WERI-Rb-1 (cell line): ENCODE measurements at places on chromosomes 5 and 9.
A peak's percentile ranks its signal among the peaks of the same experiment; 100 is the strongest.

GRCh38 chr5:176550275-176550831 is 1.2 kb downstream of the CDHR2 start:
- DNase-seq, result no peak

DNA sequence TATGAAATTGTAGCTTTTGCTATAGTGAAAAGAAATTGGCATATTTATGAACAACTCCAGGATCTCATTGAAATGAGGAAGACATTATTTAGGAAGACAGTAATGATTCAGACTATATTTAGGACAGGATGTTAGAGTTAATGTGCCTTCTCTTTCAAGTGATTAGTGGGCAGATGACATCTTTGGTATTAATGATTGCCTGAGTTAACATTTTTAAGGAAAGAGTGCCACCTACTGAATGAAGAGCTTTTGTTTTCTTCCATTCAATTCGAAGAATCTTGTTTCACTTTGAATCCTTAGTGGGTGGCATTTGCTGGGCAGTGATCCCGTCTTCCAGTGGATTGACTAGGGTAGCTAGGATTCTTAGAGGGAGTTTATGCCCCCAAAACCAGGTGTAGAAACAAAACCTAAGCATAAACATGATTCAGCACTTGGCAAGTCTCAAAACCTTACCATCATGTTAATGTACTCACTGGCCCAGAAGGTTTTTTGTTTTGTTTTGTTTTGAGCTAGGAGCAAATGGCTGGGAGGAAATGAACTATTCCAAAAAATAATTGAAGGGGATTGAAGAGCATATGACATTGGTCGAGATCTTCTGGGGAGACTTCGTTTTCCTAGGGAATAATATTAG is 23.2 kb downstream of the MAP3K1 start:
- DNase-seq, result no peak

- peak; percentile 44 for DNase-seq
These were observed 143.4 kb downstream of the MTRR start for GRCh38 chr5:8012131-8012977.

DNA sequence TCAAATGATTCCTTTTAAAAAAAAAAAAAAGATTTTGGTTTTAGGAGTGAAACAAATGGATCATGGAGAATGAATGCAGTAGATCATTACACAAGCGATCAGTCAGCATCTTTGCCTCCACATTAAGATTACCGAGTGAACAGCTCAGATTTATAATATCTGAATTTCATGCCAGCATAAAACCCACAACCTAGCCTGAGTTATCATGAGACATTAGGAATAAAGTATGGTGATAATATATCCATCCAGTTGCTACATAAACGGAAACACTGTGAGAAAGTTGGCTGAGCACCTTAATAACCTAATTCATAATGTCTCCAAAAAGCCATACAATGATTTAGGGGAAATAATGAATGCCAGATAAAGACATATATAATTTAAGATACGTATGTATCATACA is 553.1 kb upstream of the TUSC1 start:
- no peak for DNase-seq

GRCh38 chr5:168557389-168557788 is 21.8 kb downstream of the PANK3 start:
- DNase-seq, result no peak

DNA sequence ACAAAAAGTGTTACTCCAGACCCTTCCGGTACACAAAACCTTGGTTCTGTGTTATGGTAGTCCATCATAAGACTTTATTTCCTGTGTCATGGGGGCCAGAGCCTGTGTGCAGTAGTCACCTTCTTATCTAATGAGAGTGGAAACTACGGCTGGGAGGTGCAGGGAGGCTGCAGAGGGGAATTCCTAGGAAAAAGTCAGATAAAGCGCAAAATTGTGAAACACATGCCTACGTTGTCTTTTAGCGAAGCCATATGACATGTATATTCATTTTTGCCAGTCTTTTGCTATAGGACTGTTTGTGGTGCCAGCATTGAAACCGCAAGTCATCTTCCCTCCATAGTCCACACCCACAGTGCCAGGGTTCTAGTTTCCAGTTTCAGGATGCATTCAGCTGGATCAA is 80.7 kb downstream of the PPARGC1B start:
- no peak for DNase-seq
